ENCODE measurements at places on chromosomes 12 and 14.

- no peak for DNase-seq
Measured at GRCh38 chr14:61264651-61265050, 16.5 kb downstream of the TMEM30B start.

- no peak for DNase-seq
Measured at GRCh38 chr12:94770791-94771190, 120.4 kb upstream of the TMCC3 start.

DNA sequence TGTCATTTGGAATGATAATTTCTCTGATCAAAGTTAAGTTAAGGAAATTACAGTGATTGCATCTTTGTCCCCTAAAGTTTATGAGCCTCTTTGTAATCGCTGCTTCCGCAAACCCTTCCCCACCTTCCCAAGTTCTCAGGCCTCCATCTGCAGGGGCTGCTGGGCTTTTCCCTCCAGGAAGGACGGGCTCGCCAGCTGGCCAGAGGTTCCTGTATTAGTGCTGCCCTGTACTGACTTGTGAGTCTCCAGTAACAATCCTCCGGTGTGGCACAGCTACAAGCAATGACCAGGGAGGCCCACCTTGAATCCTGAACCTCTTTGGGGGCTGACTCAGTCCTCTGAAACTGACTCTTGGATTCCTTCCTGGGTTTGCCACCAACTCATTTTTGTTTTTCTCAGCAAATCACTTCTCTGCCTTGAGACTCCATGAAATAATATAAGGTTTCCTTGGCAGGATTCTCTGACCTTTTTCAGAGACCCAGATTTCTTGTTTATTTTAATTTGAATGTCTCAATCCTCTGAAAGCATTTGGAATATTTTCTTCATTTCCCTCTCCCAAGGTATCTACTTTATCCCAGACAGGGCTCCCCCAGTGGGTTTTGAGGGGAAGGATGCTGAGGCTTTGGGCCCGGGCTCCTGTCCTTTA, 398.6 kb downstream of the ZFP36L1 start:
- no peak for DNase-seq

DNA sequence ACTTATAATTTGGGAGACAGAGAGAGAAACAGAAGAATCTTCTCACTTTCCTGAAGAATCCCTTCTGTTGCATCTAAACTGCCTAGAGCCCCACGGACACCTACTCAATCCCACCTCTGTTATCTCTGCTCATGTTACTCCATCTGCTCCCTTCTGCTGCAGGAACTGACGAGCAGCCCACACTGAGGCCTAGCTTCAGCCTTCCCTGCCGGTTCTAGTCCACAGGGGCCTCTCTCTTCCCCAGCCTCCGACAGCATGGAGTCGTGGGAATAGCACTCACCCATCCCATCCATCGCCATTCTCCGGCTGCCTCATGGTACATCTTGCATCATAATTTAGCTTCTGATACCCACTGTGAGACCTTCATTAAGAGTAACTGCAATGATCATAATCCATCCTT, 4.0 kb downstream of the RAB15 start:
- DNase-seq = no peak

DNA sequence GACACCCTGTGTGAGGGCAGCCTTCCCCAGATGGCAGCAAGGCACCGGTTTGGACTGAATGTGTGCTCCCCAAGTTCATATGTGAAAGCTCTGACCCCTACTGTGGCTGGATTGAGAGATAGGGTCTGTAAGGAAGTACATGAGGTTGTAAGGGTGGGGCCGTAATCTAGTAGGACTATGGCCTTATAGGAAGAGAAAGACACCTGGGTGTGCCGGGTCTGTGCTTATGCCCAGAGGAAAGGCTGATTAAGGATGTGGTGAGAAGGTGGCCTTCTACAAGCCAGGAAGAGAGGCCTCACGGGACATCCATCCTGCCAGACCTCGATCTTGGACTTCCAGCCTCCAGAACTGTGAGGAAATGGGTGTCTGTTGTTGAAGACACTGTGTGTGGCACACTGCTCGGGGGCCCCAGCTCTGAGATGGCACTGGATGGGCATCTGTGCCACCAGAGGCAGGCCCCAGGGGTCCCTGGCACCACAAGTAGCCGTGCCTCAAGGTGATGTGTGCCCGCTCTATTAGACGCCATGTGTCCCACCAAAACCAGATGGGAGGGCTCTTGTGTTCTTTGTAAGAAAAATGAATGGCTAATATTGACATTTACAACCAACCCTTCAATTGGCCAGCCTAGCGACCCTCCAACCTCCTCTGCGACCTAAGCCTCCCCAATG, 22.0 kb downstream of the FGF6 start:
- no peak for DNase-seq

GRCh38 chr12:107990325-107990724, 138.8 kb upstream of the WSCD2 start:
- DNase-seq = no peak

All from hepatic stellate cell (primary cell).